ENCODE measurements at places on chromosomes 5 and 9.

DNA sequence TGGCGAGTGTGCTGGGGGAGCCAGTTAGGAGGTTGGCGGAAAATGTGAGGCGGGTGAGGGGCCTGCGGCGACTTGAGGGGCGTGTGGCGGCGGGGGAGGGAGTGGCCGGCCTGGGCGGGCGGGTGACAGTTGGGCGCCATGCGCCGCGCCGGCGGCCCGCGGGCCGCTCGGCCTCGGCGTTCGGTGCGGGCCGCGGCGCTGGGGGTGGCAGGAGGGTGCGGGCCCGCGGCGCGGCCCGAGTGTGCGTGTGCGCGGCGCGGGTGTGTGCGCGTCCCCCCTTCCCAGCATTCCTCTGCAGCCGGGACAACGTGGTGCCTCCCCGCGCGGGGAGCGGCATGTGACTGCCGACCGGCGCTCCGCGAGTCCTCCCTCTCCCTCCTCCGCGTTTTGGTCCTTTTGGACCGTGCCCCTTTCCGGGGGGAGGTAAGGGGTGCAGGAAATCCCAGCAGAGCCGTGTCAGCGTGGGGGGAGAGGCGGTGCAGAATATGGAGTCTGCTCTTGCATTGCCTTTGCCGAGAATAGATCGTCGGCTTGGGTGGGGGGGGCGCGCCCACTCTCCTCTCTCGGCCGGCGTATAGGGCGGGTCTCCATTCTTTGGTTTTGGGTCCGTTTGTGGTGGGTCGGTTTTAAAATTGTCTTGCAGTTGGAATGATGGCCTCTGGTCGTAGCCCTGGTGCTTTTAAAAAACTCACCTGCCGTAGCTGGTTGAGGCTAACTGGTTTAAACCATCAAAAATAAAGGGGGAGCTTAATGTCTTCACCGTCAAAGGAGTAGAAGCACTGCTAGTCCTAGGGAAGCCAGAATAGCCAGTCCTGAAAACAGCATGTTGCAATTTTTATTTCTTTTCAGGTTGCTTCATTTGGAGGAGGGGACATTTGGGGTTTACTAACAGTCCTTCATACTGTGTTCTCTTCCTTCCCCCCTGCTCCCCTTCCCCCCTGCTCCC, 2.0 kb downstream of the LARP1 start:
- peak; percentile 24 for DNase-seq

GRCh38 chr5:157049605-157050004, 9.3 kb downstream of the HAVCR1 start:
- DNase-seq, result no peak

DNA sequence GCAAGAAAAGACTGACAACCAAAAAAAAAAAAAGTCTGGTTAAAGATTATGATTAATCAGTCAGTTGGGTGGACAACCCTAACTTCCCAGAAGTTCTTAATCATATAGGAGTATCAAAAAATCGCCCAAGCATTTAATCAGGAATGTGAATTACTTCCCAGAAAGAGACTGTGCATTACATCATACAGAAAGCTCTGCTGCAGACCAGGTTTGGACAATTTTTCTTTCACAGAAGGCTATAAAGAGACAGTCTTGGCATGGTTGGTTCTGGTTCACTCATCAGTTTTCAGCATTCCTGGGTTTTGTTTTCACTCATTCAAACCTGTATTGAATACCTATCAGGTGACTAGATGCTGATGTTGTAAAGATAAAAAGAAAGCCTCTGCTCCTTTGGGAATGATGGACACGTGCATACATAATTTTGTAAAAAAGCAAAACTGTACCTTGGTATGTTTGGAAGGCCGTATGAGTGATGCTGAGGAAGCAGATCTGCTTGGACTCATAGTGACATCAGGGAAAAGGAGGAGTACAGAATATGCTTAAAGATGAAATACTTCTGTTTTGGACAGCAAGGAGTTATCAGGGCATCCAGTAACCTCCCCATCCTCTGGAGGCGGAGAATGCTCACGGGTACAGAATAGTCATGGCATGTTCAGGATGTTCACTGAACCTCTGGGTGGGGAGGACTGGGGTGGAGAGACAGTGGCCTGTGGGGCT, 178.4 kb downstream of the GNA14 start:
- no peak for DNase-seq

DNA sequence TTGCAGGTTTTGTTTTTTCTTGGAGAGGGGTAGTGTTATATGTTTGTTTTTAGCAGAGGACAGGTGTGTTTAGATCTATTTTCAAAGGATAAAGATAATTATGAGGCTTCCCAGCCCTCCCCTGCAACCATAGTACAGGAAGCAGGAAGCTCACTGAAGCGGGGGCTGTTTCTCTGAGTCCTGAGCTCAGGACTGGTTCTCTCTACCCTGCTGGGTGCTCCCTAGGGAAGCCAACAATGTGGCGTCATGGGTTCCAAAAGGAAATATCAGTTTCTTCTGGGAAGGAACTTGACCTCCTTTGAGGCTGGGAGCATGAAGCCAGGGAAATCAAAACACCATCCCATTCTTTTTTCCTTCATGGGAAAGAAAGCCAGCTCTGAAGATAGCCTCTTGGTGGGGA, 62.2 kb downstream of the RAD23B start:
- DNase-seq, result no peak

All from CD4-positive, alpha-beta T cell treated with Interleukin-2 at 100 ng/mL for 4 hours (primary cell).